ENCODE measurements at places on chromosomes 11 and 22.

DNA sequence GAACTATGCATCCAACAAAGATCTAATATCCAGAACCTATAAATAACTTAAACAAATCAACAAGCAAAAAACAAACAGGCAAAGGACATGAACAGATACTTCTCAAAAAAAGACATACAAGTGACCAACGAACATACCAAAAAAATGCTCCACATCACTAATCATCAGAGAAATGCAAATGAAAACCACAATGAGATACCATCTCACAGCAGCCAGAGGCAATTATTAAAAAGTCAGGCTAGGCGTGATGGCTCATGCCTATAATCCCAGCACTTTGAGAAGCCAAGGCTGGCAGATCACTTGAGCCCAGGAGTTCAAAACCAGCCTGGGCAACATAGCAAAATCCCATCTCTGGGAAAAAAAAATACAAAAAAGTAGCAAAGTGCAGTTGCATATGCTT is 10.7 kb downstream of the SAA4 start:
- no peak for DNase-seq

GRCh38 chr11:92662601-92663360 is 306.7 kb upstream of the MTNR1B start:
- DNase-seq, result no peak

DNA sequence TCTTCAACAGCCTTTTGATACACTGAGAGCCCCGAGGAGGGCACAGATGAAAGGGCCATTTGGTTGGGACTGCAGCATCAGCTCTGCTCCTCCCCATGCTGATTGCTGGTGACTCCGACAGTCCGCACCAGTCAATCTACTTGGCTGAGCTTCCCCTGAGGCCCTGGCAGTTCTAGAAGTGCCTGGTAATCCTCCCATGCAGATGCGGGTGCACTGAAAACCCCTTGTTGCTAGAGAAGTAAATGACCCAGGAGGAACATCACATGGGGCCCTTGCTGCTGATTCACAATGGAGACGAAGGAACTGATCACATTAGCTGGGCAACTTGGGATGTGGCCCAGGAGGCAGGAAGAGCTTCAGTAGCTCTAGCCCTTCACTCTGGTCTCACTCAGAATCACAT is 35.2 kb upstream of the RIC3 start:
- peak; percentile 52 for DNase-seq

GRCh38 chr11:102666331-102666957 is 39.1 kb downstream of the MMP27 start:
- DNase-seq, result peak; percentile 27

GRCh38 chr22:41900652-41901312 is 14.1 kb downstream of the SHISA8 start:
- no peak for DNase-seq

DNA sequence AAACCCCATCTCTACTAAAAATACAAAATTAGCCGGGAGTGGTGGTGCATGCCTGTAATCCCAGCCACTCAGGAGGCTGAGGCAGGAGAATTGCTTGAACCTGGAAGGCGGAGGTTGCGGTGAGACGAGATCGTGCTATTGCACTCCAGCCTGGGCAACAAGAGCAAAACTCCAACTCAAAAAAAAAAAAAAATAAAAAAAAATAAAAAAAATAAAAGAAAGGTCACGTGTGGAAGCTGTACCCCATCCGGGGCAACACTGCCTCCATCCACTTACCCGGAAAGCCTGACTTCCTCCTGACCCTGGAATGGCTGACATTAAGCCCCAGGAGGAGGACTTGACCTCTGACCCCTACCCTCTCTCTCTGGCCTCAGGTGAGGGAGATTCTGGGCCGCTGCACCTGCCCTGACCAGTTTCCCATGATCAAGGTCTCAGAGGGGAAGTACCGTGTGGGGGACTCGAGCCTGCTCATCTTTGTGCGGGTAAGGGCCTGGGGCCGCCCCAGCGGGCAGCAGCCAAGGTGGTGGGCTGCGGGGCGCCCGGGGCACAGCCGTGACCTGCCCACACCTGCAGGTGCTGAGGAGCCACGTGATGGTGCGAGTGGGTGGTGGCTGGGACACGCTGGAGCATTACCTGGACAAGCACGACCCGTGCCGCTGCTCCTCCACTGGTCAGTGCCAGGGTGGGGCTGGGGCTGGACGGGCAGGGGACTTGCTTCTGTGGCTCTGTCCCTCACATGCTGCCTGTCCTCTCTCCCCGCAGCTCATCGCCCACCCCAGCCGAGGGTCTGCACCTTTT is 3.8 kb downstream of the GAS2L1 start:
- no peak for DNase-seq

DNA sequence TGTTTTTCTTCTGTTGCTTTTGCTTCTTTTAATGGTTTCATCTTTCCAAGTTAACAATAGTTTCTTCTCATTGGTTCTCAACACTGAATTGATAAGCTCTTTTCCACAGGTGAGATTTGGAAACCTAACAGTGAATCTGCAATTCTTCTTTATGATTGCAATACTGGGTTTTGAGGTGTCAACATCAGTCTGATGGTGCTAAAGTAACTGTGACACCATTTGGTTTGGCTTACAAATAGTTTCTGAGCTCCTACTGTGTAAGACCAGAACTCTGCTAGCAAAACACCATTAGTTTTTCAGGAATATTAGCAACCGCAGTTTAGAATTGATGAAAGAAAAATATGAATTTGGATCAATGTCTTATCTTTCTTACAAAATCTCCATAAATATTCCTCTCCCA is 58.6 kb downstream of the MAML2 start:
- no peak for DNase-seq

GRCh38 chr22:50704510-50705218 is 32.0 kb downstream of the SHANK3 start:
- no peak for DNase-seq

Measured in CD14-positive monocyte (primary cell).